CD8-positive, alpha-beta T cell (primary cell): ENCODE measurements at places on chromosomes 3 and 15. TPM values are rescaled to one million over a fixed set of nuclear protein-coding genes. Genes with fewer than 3 reads are reported as not detected.

DNA sequence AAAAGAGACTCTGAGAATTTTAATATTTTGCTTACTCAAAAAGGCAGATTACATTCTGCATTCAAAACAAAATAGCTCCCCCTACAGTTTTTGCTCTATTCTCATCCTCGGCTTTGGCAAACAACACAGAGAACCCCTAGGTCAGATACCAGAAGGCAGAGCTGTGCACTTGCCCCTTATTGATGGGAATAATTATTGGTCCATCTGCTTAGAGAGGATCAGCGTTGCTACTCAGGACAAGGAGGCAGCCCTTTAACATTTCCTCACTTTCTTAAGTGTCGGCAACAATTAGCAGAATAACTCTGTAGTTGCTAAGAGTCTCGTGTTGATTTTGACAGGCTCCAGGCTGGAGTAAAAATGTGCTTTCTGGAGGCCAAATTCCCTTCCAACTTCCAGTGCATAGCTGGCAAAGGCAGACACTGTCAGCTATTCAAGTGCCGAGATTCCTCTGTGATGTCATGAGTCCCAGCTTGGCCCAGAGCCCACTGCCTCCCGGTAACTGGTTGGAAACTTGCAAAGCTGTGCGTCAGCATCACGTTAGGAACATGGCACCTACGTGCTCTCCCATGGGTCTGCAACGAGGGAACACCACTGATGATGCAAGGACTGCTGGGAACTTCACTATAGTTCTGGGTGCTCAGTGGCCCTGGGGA lies 482.7 kb upstream of the ADAMTS9 start:
- DNase-seq, result no peak

The KLF15 gene
- not detected for total RNA-seq

DNA sequence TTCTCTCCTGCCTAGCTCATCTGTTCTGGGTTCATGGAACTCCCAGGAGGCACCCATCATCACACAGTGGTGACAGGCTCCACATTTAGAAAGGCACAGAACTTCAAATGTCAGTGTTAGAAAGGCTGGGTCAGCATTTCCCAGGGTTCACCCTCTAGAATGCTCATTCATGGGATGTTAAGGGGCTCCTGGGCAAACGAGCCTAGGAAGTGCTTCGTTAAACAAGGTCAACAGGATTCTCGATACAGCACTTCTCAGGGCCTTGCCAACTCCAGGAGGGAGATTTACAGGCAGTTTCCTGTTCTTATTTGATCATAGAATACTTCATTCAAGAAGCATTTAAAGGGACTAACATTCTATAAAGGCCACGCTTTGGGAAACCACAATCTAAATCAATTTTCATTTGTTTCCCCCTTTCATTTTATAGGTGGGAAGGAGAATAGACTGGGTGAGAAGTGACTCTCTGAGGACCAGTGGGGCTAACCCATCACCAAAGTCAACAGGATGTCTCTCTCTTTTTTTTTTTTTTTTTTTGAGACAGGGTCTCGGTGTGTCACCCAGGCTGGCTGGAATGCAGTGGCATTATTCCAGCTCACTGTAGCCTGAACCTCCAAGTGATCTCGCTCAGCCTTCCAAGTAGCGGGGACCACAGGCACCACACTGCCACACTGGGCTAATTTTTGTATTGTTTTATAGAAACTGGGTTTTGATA lies 14.3 kb downstream of the IGDCC4 start:
- no peak for DNase-seq

The ERICH6 gene
- 0.28 TPM for total RNA-seq

DNA sequence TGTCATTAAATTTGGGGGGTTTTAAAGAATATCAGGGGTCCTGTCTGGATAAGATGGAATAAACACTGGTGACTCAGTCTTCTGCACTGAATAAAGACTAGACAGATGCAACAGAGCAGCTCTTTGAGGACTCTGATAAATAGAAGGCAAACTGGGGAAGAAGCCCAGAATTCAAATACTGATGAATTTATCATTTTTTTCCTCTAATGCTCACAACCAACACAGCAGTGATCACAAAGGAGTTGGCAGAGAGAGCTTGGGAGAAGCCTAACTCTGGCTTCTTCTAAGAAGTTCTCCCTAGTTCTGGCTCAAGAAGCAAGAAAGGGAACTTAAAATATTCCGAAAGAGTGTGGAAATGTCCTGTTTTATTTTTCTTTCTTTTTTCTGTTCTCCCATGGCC lies 597.8 kb downstream of the FGF12 start:
- no peak for DNase-seq

DNA sequence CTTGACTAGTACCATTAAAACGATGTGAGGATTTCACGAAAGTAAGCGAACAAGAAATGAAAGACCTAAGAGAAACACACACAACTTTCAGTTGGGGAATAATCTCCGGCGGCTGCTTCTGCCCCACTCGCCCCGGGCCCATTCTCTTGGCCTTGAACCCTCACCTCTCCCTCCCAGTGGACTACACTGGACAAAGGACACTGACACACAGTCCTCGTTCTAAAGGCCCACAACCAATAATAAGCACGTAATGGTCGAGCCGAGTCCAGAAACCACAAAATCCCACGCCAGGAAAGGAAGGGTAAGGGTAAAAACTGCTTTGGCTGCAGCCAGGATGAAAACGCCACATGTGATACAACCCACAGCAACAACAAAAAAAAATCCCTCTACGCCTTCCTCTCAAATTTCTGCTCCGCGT lies 469 bp downstream of the ZNF770 start:
- DNase-seq, result no peak

The ISY1 gene
- 35.2 TPM for total RNA-seq

The RAD18 gene
- total RNA-seq, result 11.7 TPM

The PLA2G4B gene
- 25.0 TPM for total RNA-seq
